ENCODE measurements at places on chromosomes 13 and 19.

DNA sequence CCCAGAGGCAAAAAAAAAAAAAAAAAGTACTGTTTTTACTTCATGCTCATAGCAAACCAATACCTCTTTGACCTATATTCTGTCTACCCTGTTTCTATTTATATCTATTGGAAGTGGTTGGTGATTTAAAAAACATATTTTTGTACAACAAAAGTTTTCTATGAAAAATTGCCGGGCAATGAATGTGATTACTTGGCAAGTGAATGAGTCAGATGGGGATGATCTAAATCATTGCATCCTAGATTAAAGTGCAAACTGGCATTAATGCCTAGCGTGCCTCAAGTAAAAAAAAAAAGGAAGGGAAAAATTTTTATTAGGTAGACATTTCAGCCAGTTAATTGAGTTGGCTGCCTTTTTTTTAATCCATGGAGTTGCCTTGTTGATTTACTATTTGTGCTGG, 500.6 kb downstream of the KCTD12 start:
- no peak for DNase-seq

- DNase-seq, result no peak
These were observed 5.9 kb downstream of the SHD start for GRCh38 chr19:4284974-4285373.

DNA sequence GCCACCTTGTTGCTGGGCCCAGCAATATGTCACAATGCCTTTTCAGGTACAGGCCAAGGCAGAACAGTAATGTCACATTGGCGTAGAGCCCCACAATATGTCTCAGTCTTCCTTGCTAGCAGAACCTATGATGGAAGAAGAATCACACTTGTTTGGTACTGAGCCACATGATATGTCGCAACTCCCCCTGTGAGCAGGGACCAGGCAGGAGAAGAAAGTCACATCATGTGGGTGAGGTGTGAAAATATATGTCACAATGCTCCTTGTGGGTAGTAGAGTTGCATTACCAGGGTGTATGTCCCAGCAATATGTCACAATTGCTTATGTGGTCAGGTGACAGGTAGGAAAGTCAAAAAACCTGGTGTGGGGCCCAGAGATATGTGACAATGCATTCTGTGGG, 7.1 kb upstream of the ZNF91 start:
- no peak for DNase-seq

GRCh38 chr13:72415817-72416216, 311.6 kb downstream of the MZT1 start:
- no peak for DNase-seq

DNA sequence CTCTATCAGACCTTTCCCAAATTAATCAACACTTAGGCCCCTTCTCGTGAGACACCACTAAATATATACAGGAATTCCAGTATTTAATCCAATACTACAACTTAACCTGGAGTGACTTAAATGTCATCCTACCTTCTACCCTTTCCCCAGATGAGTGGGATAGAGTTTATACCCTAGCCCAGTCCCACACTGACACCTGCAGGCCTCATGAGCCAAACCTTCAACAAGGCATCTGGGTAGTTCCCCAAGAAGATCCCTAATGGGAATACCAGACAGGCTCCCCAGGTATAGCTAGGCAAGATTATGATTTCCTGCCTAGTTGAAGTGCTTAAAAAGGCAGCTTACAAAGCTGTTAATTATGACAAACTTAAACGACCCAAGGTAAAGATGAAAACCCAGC, 15.9 kb downstream of the ZNF83 start:
- no peak for DNase-seq

- DNase-seq, result no peak
These were observed 1065.1 kb upstream of the SPRY2 start for GRCh38 chr13:81406022-81406421.

GRCh38 chr13:73370066-73370465, 311.3 kb downstream of the KLF5 start:
- DNase-seq, result no peak

DNA sequence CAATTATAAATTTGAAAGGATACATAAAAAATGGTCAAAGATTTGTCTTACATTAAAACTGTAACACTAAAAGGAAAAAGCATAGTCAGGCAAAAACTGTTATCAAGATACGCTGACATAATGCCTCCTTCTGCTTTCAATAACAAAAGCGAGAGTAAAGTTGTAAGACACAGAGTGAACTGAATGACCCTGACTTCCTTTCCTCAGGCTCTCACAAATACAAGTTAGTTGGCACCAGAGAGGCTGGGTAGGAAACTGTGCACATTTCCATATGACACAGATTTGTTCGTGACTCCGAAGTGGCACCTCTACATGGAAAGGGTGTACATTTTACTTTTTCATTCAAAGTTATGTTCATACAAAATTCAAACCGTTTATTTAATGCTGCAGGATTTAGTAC, 15.4 kb downstream of the FGF14 start:
- no peak for DNase-seq

DNA sequence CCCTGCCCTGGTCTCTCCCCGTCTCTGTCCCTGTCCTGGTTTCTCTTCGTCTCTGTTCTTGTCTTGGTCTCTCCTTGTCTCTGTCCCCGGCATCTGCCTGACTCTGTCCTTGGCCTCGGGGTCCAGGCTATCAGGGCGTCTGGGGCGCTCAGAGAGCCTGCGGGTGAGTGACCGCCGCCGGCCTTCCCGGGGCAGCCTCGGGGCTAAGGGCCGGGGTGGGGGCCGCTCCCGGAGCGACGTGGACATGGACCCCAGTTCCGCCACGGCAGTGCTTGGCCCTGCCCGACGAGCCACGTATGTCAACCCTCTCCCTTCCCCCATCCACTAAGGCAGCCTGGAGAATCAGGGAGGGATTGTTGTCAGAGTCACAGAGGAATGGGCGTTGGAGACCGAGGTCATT, 14.8 kb downstream of the ARHGEF1 start:
- DNase-seq, result no peak

- DNase-seq, result no peak
These were observed 41.5 kb upstream of the C13orf46 start for GRCh38 chr13:114015111-114015968.

DNA sequence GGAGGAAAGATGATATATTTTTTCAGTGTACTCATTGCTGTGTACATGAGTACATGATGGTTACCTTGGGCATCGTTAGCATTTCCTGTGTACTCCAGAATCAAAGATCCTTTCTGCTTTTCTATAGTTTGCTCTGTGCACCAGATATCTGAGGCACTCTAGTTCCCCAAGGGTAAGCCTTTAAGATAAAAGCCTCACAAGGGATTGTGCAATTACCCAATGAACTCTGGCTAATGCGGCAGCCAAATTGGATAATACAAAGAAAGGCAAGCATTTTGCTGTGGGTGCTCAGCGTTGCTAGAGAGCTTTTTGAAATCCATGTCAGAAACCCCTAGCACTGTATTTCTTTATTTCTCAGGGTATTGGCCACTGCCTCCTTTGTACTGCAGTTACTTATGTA, 2.9 kb downstream of the CYSLTR2 start:
- DNase-seq, result no peak

DNA sequence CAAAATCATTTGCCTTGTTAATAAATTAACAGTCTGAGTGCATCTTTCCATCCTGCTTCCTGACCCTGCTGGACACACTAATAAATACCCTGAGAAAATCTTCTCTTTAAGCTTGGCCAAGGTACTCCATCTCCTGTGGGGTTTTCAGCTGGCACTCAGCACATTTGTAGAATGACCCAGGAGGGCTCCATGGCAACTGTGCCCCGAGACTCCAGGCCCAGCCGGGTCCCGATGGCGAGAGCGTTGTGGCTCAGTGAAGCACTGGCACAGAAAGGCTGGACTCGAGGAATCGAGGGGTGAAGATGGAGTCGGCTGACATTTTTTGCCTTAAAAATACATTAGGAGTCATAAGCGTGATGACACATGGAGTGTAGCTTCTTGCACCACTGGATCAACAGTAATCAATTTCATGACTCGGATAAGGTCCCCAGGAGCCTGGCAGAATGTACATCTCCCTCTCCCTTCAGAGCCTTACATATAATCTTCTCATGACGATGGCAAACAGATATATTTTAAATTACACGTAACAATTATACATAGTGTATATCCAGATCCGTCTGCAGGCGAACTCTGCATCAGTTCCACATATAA, 85.4 kb downstream of the SLC7A1 start:
- DNase-seq, result no peak

DNA sequence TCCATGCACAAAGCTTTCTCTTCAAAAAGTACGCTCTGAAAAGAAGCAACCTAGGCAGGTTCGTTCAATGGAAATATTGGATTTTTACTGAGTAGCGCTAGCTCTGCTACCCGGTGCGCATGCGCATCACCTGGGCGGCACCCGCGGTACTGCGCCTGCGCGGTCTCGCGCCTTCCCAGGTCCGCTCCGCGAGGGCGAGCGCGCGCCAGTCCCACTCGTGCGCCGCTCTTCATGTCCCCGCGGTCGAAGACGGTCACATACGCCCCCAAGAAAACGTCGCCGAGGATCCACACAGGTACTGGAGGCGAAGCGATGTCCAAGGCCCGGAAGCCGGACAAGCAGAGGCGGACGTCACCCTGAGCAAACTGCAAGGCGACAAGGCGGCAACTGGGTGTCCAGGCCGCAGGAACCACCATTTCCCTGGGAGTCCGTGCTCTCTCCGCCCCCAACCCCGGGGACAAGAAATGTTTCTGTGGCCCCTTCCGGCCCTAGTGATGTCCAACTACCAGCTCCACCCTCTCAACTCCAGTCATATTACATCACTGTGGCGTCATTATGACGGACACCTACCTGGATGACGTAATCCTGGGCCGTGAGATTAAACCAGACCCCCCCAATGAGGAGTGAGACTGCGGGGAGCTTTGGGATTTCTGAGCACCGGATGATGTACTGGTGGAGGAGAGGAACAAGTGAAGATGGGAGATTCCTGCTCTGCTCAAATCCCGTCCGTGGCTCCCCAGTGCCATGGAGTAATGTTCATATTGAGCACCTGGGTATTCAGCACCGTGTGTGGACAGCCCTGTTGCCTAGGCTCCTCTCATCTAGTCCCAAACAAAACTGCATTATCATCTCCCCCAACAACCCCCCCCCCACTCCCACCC, 4.8 kb upstream of the KCNC3 start:
- DNase-seq, result no peak

GRCh38 chr13:23350009-23350408, 83.5 kb downstream of the SACS start:
- DNase-seq, result no peak

DNA sequence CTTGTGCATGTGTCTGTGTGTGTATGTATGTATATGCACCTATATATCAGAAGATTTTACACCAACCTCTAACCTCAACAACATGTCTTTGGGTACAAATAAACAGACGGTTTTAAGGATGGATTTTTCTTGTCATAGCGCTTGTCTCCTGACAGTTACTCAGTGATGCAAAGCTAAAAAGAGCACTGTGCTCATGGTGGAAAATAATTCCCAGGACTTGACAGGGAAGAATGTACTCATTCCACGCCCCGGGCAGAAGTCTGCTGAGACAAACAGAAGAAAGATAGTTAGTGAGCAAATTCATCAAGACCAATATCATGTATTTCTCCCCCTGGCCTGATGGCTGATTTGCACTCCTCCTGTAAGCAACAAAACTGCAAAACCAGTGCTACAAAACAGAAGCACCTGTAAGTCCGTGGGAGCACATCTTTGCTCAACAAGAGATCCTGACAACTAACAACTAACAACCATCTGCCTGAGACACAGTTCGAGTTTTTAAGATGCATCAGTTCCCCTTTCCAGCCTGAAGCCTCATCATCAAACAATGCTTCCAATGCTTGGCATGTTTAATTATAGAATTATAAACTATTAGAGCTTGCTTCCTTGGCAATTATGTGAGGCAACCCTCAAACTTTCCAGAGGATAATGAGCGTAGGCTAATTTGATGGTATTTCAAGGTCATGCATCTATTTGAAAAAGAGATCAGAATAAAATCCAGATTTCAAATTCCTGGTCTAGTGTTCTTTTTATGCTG, 812.7 kb upstream of the MIR17HG start:
- no peak for DNase-seq

GRCh38 chr13:103276775-103277498, 210.7 kb upstream of the SLC10A2 start:
- no peak for DNase-seq

DNA sequence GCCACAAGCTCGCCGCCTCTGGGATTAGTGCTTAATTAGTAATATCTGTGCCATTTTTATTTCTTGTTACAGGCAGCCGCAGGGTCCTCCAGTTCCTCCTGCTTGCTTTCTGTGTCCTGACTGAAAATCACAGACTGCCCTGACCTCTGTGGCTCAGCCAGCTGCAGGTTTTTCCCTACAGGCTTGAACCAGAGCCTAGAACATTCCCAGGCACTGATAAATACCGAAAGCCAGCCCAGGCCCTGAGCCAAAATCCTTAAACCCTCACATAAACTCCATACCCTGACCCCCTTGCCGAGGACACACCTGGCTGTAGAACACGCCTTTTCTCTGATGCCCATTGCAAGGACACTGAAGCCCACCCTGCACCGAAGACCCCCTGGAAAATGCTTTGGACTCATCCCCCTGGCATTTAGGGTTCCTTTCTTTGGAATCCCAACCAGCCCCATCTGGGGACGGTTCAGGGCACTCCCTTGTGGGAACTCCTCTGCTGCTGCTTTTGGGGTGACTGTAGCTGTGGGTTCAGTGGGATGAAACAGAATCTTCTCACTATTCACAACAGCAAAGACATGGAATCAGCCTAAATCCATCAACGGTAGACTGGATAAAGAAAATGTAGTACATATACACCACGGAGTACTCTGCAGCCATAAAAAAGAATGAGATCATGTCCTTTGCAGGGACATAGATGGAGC, 15.5 kb downstream of the DPP9 start:
- DNase-seq, result no peak

- no peak for DNase-seq
These were observed 60.3 kb downstream of the ERCC5 start for GRCh38 chr13:102905905-102906771.

DNA sequence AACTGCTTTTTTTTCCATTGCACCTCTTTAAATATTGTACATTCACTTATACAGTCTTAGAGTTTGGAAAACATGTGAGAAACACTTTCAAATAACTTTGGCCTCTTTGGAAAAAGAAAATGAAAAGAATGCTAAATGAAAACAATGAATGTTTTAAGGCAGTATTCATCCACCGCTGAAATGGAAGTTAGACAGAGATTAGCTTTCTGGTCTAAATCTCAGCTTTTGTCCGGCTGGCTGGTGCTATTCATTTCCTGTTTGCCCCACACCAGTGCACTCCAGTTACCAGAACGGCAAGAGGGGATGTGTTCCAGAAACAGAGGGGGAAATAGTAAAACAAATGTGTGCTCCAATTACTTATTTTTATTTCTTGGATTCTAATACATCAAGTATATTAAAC, 1201.3 kb downstream of the EFNB2 start:
- no peak for DNase-seq

DNA sequence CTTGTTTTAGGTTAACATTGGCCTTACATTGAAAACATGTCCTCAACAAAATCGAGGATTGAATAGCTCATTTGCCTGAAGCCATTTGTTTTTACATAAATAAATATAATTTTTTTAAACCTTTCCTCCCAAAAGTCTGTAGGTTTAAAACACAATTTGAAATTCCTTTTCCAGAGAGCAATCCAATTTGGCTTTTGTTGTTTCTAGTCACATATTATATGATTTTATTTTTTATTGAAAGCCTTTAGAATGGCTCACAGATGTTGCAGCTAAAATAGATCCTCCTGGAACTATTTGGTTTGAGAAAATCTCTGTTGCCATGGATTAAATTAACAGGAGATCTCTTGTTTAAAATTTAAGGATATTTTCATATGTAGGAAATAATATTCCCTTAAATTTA, 512.6 kb downstream of the KLF5 start:
- DNase-seq, result no peak

- DNase-seq, result no peak
These were observed 83.8 kb upstream of the TM9SF2 start for GRCh38 chr13:99417201-99418102.
